ENCODE measurements at places on chromosomes 2 and 18. TPM values are rescaled to one million over a fixed set of nuclear protein-coding genes. Genes with fewer than 3 reads are reported as not detected.

Gene VAMP5
- total RNA-seq = 83.8 TPM

Gene GREB1L
- 6.0 TPM for total RNA-seq

Gene FAM110C
- 3.3 TPM for total RNA-seq

Gene HOXD12
- not detected for total RNA-seq

Gene MAP3K20
- total RNA-seq = 109 TPM

Gene GNAL
- 12.0 TPM for total RNA-seq

Gene GAL3ST2
- total RNA-seq = not detected

Gene CXCR1
- total RNA-seq = 3.5 TPM

Gene TBR1
- not detected for total RNA-seq

Gene ANKRD23
- 5.4 TPM for total RNA-seq

Gene ACMSD
- not detected for total RNA-seq

Gene IL36RN
- not detected for total RNA-seq

Gene UCN
- 1.2 TPM for total RNA-seq

Gene ANKRD62
- not detected for total RNA-seq

Gene SKA1
- 0.42 TPM for total RNA-seq

Gene SH2D6
- total RNA-seq = not detected

Gene MZT2B
- 190 TPM for total RNA-seq

Gene PAX8
- 0.45 TPM for total RNA-seq

Gene ZNF512
- total RNA-seq = 29.5 TPM

Gene NEU4
- 0.26 TPM for total RNA-seq

Gene CABLES1
- total RNA-seq = 25.7 TPM

Gene SERPINB8
- 17.9 TPM for total RNA-seq

Gene CNDP1
- total RNA-seq = 0.49 TPM

Gene SP5
- 3.6 TPM for total RNA-seq

Gene L3MBTL4
- total RNA-seq = 2.8 TPM

Gene ANKRD30BL
- not detected for total RNA-seq

Gene HEATR5B
- 28.2 TPM for total RNA-seq

Gene SIX2
- total RNA-seq = 6.0 TPM

Gene HJURP
- 1.1 TPM for total RNA-seq

Gene FOXD4L1
- total RNA-seq = 0.27 TPM

Gene C2orf72
- 0.15 TPM for total RNA-seq

Gene RND3
- 24.9 TPM for total RNA-seq

Gene ALLC
- total RNA-seq = not detected

Gene ABCG5
- total RNA-seq = not detected

All from aorta (tissue), 5 donors.